Pericardium fibroblast (primary cell): ENCODE measurements at places on chromosomes 12 and 14. TPM values are rescaled to one million over a fixed set of nuclear protein-coding genes. Genes with fewer than 3 reads are reported as not detected.

EXOC3L4 gene
- 0.23 TPM in 1 of 2 replicates, not detected in the other for total RNA-seq

AQP2 gene
- not detected in 2 replicates for total RNA-seq

OR4K5 gene
- total RNA-seq: not detected in 2 replicates

SLC25A47 gene
- total RNA-seq: not detected in 2 replicates

LRP1-AS gene
- total RNA-seq: not detected in 2 replicates

CMA1 gene
- not detected in 2 replicates for total RNA-seq

NKX2-8 gene
- total RNA-seq: not detected in 2 replicates

RERGL gene
- total RNA-seq: not detected in 2 replicates

KRT77 gene
- not detected in 2 replicates for total RNA-seq

AKT1 gene
- 92.0 and 110 TPM in 2 replicates for total RNA-seq

FCF1 gene
- total RNA-seq: 23.5 and 29.7 TPM in 2 replicates

HHIPL1 gene
- total RNA-seq: 2.7 and 5.9 TPM in 2 replicates

SRRM4 gene
- total RNA-seq: under 0.01 TPM in 1 of 2 replicates, not detected in the other
